Omental fat pad (tissue), 4 donors: ENCODE measurements at places on chromosomes 16 and 17. TPM values are rescaled to one million over a fixed set of nuclear protein-coding genes. Genes with fewer than 3 reads are reported as not detected.

DNA sequence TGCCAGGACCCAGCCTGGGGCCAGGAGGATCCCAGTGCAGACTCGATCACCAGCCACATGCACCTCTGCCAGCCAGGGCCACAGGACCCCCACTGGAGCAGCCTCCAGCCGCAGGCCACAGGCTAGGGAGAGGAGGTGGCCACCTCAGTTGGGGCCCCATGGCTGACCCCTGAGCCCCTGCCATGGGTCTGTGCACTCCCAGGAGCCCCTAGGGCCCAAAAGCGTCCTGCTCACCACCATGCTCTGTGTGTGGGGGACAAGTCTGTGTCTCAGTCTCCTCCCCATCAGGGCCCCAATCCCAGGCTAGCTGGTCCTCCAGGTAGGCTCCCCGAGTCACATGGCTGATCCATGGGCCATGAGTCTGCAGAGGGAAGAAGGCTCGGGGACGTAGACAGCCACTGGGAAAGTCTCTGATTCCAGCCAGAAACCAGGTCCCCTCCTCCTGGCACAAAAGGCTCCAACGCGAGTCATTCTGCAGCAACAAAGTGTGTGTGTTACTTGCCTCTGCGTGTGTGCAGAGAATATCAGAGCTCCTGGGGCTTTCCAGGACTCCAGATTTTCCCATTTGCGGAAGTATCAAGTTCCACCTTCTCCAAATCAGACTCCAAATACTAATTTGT, 6.1 kb upstream of the PRSS8 start:
- DNase-seq: no peak

GRCh38 chr16:628321-629061, 2.3 kb upstream of the WFIKKN1 start:
- DNase-seq: no peak

DNA sequence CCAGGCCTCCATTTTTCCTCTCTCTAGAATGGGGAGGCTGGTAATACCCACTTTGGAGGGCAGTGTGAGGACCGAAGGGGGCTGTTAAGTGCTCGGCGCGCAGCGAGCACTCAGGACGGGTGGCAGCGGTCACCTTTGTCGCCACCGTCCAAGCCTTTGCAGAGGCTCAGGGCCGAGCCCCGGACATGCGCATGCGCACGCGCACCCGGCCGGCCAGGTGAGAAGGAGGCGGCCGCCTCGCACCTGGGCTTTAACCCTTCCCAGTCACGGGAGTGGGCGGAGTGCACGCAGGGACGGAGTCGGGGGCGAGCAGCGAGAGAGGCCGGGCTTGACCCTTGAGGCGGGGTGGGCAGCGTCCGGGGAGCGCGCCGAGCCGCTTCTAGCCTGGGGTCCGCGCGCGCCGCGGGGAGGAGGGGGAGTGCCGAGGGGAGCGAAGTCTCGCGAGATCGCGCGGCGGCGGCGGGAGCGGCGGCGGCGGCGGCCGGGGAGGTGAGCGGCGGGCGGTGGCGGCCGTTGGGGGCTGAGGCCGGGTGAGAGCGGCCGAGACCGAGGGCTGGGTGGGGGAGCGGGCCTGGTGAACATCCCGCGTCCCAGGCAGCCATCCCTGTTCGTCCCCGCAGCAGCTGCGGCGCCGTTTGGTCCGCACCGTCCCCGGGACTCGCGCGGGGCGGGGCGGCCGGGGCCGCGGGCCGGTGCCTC, at the start of gene MRTFB:
TSS of gene MRTFB (plus strand) at position 443 of the 699 bp plus-strand sequence. CDS start 69,288 bp downstream, outside the sequence.
- DNase-seq: peak; percentile 60

- no peak for DNase-seq
Observed at GRCh38 chr17:40480501-40481003, 20.9 kb downstream of the TNS4 start.

- no peak for DNase-seq
Observed at GRCh38 chr16:86297391-86297790, 212.9 kb upstream of the FOXF1 start.

CLEC10A gene
- 12.6 TPM for total RNA-seq

PRR15L gene
- total RNA-seq: not detected
